ENCODE measurements at places on chromosomes 2 and 18.

DNA sequence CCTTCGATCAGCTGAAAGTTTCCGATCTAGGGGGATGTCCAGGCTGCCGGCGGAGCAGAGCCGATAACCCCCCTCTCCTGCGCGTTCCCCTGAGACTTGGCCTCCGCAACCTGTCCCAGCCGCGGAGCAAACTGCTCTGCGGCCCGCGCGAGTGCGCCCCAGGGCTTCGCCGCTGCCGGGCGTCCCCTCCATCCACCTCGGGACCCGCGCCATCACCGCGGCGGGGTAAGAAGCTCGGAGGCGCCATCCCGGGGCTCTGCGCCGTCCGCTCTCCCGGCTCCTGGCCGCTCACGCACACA is 990 bp upstream of the GDF7 start:
- no peak for DNase-seq

DNA sequence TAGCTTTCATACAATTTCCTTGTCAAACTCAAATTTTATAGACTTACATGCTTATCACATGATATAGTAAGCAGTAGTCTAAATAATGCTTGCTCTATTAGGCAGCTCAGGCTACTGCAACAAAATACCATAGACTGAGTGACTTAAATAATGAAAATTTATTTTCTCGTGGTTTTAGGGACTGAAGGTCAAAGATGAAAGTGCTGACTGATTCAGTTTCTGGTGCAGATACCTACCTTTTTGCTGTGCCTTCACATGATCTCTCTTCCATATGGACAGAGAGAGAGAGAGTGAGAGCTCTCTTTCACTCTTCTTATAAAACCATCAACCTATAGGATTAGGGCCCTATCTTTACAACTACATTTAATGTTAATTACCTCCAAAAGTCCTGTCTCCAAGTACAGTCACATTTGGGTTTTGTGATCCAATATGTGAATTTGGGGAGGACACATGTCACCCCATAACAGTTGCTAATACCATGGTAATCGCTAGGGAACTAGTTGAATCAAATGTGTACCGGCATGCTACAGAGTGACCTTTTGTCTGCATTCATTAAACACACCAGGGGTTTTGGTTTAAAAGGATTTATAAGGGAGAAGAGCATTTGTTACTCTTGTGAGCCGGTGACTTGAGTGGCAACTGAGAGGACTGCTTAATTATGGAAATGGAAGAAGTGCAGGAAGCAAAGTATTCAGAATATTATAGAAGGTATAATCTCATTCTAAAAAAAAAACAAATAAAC is 723.4 kb upstream of the LRRTM4 start:
- DNase-seq: no peak

DNA sequence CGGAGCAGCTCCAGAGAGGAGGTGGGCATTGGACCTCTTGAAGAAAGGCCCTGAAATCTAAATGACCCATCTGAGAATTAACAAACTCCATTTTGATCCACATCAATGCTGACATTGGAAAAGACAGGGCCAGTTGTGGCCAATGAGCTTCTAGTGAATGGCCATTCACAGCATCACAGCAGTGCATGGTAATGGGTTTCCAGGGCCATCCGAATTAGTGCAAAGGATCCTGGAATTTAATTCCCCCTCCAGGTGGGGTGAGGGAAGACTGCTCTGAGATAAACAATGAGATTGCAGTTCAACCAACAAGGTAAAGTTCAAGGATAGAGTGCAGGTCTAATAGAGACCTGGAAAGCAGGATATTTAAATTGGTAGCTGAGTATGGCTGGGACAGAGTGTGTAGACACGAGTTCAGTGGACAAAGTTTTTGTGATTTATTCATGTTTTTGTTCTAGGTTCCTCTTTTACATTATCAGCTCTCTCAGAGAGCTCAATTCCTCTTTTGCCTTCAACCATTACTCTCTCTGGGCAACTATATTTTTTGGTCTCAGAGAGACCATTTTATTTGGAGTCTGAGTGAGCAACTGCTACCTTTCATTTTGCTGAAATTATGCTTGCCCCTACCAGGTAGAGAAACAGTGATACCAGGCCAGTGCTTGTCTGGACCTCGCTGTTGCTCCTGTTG is 5.0 kb downstream of the TACR1 start:
- no peak for DNase-seq

DNA sequence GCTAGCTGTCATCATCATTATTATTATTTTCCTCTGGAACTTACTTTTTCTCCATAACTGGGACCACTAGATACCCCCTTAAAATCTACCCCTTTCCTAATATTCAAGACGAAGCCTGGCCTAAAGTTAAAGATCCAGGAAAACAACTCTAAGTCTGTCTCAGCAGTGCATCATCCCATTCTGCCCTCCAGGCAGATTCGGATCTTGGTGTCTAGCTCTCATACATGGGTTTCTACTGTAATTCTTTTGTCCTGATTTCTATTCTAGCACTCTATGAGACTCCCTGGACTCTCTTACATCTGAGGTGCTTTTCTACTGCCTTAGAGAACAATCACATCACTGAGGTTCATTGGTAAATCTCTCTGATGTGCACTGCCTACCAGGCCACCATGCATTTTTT is 35.5 kb downstream of the MAP2 start:
- no peak for DNase-seq

- DNase-seq: no peak
Observed at GRCh38 chr18:23049698-23050373, 85.4 kb upstream of the CABLES1 start.

DNA sequence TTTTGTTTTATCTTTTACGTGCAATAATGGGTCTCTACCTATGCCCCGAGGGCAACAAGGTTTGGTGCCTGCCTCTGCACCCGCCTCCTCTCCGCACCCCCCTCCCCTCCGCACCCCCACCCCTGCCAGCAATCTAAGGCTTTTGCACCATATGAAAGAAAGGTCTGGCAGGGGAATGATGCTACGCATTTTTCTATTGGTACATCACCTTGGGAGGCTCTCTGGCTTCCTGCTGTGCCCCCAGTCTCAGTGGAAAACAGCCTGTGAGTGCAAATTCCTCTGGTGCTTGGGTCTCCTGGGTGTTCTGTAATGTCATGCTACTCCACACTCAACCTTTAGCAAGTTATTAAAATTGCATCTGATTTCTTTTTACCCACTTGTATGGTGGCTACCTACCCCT is 161.3 kb upstream of the SMAD7 start:
- DNase-seq: no peak

GRCh38 chr2:211957799-211958198 is 580.8 kb downstream of the ERBB4 start:
- no peak for DNase-seq

GRCh38 chr2:128354726-128355470 is 36.2 kb upstream of the HS6ST1 start:
- no peak for DNase-seq
